ENCODE measurements at places on chromosomes 3 and 15. TPM values are rescaled to one million over a fixed set of nuclear protein-coding genes. Genes with fewer than 3 reads are reported as not detected.
A peak's percentile ranks its signal among the peaks of the same experiment; 100 is the strongest.

DNA sequence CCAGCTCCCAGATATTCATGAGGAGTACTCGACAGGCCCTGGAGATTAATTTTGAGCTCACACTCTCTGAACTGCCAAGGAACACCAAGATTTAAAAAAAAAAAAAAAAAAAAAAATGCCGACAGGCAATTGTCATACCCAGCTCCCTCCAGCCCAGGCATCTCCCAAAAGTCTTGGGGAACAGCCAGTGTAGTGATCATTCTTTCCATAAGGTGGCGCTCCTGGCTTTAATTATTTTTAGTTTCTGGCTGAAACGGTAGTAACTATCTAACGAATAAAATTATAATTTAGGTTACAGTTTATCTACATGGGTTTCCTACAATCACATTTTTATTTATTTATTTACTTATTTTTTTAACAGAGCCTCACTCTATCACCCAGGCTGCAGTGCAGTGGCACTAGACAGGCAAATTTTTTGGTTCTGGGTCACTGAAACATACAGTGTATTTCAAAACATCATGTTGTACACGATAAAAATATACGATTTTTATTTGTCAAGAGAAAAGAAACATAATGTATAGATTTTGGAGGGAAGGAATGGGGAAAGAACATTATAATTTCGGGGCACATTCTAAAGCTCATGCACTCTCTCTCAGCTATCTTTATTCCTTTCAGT, 157.3 kb downstream of the ADAMTS9 start:
- peak; percentile 75 for DNase-seq

- DNase-seq: no peak
Measured at GRCh38 chr15:66653398-66653797, 48.6 kb upstream of the SMAD6 start.

GRCh38 chr3:143291836-143292447, 172.4 kb downstream of the CHST2 start:
- no peak for DNase-seq

DNA sequence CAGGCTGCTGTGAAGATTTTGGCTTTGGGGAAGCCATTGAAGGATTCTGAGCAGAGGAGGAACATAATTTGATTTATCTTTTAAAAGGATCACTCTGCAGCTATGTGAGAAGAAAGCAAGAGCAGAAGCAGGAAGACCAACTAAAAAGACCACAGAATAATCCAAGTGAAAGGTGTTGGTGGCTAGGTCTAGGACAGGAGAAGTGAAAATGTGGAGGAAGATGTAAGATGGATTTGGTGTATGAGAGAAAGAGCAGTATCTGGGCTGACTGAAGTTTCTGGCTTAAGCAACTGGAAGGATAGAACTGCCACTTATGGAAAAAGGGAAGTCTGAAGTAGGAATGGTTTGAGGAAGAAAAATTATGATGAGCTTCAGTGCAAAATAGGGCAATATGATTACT, 62.0 kb downstream of the SFMBT1 start:
- DNase-seq: no peak

- peak; percentile 13 for DNase-seq
Measured at GRCh38 chr15:74208901-74209559, 6.4 kb upstream of the STRA6 start.

DNA sequence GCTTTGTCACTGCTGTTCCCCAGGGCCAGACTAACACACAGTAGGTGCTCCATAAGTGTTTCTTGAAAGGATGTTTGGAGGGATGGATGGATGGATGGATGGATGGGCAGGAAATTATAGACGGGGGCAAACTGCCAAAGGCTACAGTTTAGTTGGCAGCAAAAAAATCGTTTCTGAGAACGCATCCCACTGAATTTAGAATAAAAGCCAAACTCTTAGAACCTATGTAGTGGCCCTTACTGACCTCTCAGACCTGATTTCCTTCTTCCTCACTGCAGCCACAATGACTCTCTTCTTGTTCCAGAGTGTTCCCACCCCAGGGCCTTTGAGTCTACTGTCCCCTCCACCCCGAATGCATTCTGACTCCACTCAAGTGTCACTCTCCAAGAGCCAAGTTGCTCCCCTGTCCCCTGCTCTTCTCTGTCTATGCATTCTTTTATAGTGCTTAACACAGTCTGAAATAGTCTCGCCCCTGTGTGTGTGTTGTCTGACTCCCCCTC, 5.2 kb upstream of the GATA2 start:
- no peak for DNase-seq

DNA sequence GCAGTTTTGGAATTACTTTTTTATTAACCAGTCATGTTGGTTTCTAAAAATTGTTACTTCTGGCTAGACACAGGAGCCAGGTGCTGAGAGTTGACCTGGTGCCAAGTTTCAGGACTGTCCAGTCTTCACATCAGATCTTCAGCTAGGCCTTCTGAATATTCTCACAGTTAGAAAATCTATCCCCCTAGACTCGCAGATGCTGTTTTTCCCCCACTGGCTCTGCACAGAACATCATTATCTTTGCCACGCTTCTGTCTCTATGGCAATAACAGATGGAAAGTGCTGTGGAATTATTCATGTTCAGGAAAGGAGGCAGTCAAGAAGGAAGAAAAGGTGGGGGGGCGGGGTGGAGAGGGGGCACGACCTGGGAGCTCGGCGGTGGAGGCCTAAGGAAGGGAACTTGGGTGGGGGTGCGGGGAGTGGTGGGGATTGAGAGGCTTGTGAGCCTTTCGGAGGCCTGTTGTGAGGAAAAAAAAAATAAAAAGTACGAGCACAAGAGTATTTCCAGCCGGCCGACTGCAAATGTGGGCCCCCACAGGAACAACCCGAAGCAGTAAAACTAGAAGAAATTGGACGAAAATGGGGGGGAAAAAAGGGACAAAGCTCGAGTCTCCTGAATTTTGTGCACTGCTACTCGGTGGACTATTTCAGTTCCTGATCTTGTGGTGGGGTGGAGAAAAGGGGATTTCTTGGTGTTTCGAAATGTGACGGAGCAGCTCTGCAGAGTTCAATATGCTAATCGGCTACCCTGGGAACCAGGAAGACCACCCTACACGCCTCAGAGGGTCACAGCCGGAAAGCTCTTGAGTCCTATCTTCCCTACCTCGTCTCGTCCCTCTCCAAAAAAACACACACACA, 1.5 kb upstream of the SKIL start:
- peak; percentile 68 for DNase-seq

DNA sequence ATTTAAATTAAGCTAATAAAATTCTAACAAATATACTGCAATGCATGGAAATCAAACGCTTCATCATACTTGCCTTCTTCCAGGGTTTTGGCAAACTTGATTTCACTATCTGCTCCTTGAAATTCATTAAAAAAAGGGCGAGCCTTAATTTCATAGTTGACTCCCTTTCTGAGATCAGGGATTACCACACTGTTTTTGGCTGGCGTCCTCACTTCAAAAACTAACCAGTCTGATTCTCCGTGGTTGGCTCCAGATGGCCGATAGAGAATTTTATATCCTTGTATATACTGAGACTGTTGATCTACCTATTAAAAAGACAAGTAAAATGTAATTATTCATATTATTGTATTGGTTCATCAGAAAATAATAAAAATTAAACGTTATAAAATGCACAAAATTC, 1106.8 kb downstream of the ROBO1 start:
- no peak for DNase-seq

DNA sequence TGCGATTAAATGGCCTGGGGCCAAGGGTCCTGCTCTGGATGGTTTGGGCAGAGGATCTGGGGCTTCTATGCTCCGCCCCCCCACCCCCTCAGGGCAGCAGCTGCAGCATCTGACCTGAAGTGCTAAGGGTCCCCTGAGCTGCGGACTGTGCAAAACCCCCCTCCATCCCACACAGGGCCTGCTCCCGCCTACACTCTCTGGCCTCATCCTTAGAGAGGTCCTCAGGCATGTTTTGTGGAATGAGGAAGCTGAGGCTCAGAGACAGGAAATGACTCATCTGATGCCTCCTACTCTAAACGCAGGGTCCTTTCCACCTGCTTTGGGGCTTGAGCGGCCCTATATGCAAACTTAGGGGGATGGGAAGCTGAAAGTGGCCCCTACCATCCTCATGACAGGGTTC, 59.5 kb upstream of the CTSH start:
- DNase-seq: no peak

GRCh38 chr3:194424953-194425352, 25.9 kb upstream of the GP5 start:
- no peak for DNase-seq

DNA sequence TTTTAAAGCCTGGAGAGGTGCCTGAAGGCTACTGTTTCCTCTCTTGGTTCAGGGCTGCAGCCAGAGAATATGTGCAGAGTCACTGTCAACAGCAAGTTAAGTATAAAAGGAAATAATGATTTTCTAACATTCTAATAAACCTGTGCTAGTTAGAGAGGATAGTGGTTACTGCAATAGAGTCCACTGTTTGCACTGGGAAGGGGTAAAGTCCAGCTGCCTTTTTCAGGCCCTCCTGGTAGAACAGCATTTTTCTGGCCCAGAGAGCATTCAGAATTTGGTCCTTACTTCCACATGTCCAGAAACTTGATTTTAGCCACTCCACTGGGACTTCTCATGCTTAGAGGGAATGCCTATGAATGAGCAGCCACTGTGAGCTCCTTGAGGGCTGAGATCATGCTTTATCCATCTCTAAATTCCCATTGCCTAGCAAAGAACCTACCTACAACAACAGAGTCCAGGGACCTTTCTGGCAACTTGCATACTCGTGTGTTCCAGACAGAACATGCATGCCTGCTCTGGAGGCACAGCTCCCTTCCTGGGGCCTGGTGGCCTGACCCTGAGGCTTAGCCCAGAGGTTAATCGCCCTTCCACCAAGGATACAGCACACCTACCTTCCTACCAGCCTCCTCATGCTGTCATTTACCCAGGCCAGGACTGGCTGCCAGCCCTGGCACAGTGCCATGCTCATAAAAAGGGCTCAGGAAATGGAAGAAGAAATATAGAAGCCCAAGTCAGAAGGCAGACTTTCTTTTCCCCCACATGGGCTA, 50.3 kb upstream of the ATP13A3 start:
- DNase-seq: peak; percentile 79

GRCh38 chr15:57356636-57357035, 19.7 kb upstream of the CGNL1 start:
- DNase-seq: no peak

- no peak for DNase-seq
Measured at GRCh38 chr15:68078365-68078764, 24.2 kb downstream of the PIAS1 start.

DNA sequence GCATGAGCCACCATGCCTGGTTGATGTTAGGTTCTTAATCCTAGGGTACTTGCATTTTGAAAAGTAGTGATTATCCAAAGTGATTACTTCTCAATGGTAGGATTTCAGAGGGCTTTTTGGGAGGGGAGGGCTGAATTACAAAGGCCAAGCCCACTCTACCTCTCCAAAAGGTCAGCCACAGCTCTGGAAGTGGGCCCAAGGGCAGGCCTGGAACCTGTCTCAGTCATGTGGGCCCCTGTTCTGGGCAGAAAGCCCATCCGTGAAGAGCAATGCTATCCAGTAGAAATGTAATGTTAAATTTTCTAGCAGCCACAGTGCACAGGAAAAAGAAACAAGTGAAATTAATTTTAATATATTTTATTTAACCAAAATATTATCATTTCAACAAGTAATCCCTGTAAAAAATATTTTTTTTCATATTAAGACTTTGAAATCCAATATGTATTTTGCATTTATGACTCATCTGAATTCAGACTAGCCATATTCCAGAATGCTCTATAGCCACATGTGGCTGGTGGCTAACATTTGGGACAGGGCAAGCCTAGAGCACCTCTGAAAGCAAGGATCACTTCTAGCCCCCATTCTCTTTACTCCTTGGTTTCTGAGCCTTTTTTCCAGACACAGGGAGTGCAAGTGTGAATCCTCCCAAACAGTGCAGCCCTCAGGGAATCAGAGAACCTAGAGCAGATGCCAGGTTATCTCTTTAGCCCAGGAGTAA, 16.8 kb downstream of the RFT1 start:
- no peak for DNase-seq

DNA sequence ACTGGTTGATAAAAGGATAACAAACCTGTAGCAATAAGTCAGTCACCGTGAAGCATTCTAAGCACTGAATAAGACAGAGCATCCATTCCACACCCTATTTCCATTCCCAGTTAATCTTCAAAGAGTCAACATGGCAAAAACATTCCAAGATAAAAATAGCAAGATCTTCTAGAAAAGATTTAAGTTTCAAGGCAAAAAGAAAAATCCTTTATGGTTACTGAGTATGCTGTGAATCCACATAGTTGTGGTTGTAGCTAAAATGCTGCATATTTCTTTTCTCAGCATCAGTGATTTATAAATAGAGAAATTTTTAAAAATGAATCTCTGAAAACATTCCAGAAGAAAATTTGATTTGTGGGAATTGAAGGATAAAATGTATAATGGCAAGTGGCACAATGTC, 21.1 kb downstream of the GAP43 start:
- DNase-seq: no peak

- no peak for DNase-seq
Measured at GRCh38 chr3:123692041-123692440, 107.2 kb upstream of the HACD2 start.

DNA sequence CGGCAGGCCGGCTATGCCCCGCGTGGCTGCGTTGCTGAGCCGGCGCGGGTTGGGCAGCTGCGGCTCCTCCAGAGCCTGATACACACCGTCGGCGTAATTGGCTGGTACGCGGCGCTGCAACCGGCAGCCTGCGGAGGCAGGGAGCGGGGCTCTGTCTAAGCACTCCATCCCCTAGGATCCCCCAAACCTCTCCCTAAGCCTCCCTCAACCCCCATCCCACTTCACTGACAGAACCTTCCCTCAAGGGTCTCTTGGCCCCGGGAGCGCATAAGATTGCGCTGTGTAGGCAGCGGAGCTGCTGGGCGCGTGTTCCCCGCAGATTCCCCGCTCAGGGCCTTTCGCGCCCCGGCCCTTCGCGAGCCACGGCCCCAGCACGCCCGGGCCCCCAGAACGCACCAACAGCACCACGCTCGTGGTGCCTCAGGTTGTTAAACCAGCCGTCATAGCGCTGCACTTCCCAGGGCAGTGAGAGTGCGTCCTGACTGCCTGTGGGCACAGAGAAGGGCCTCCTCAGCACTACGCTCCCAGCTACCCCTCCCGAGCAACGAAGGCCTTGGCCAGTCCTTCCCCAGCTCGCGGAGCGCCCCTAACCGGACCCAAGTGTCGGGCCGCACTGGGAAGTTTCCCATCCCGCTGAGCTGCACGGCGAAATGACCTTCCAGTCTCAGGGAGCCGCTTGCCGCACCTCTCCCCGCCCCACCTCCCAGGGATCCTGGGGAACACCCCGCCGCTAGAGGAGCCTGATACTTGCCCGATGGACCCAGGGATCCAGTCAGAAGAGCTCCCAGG, 1.2 kb downstream of the DUOX2 start:
- DNase-seq: no peak

The PFKFB4 gene
- total RNA-seq: 11.4 TPM

The ZNF80 gene
- total RNA-seq: not detected

The SLCO2A1 gene
- 7.0 TPM for total RNA-seq

The IDH3A gene
- total RNA-seq: 17.8 TPM

The CCR3 gene
- not detected for total RNA-seq

The SEMA3F gene
- 25.4 TPM for total RNA-seq
